ENCODE measurements at places on chromosomes 1 and 21.

DNA sequence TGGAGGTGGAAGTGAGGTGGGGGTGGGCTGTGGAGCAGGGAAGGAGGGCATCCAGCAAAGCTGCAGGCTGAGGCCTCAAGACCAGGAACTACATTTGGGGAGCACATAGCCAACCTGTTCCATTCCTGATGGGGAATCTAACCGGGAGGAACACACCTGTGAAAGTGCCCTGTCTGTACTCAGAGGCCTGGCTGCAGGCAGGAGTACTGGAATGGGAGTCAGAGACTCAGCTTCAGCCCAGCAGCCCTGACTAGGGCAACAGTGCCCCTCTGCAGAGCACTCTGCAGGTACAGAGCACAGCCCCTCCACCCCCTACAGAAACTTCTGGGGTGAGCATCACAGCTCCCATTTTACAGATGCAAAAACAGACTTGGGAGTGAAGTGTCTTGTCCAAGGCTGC is 126.4 kb downstream of the DMRTB1 start:
- DNase-seq: no peak

DNA sequence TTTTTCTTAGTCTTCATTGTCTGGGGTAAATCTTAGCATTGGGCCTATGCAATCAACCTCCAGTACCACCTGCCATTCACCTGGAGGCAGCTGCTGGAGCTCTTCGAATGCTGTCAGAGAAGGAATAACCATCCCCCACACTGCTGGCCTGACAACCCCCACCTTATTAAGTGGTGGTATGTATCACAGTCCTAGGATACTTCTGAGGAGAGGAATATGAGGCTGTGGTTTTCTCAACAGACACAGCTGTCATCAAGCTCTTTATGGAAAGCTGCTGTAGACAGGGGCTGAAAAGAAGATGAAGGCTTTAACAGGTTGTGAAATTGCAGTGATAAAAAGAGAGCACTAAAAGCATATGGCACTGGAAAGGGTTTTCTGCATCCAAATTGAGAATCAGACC is 61.7 kb downstream of the TSEN15 start:
- DNase-seq: no peak

DNA sequence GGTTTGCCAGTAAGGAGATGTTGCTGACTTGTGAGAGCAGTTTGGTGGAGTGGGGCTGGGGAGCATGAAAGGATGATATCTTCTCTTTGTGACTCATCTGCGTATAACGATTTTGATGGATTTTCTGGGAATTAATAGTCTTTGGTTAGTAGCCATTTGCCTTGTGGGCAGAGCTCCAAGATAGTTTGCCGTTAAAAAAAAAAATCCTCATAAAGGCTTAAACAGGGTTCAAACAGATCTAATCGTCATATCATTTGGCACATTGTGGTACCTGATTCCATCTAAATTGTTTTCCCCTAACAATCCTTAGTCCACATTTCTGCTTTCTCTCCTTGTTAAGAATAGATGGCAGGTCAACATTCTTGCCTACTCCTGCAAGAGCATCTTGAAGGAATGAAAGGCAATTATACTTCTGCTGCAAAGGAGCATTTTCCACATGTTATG is 168.0 kb downstream of the PPP1R12B start:
- DNase-seq: no peak

DNA sequence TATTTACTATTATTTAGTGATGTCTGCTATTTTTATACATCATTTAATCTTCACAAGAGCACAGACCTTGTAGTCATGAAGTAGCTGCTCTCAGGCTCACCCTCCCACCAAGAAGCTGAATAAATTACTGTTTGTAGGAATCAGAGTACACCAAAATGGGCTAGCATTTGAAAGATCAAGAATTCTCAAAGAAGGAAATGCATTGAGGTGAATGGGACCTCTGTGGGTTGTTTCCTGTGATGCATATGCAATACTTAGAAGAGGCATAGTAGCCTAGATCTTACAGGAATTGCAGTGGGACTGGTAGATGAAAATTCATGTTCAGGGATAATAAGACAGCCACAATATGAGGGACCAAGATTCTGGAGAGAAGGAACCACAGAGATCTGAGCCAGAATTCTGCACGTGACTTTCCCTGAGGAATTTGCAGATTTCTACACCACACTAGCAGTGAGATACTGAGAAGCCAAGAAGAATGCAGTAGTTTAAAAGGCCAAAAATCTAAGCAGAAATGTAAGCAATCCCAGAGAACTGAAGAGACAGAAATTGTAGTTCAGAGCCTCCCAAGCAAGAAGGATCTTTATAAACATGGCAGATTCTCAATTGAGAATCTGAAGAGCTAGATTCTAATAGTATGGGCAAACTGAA is 307.0 kb downstream of the ST6GALNAC3 start:
- no peak for DNase-seq

DNA sequence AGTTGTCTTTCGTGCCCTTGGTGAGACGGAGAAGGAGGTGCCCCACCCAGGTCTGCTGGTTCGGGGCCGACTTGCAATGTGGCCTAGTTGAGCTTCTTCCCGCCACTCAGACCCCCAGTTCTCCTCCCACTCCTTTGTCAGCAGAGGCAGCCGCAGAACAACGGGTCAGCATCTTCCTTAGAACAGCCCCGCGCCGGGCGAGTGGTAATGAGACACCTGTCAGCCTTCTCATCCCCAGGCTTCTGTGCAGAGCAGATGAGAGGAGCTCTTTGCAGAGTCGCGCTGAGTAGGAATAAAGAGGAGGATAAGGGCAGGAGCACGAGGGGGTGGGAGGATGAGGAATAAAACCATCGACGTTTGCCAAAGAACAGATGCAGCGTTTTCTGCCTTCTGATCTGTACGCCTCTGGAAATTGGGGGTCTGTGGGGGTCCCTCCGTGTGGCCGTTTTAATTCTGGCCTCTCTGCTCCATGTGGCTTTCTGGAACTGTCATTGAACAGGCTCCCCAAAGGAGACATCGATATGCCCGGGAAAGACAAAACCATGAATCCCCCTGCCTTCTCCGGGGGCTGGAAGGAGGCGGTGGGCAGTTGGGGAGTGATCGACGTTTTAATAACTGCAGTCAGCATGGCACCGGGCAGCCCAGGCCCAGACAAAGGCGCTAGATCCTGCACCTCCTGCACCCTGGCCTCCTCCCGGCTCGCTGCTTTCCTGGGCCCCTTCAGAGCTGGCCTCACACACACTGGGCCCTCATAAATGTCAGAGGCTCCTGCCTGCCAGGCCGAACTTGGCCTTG is 27.5 kb upstream of the IGSF21 start:
- DNase-seq: no peak

DNA sequence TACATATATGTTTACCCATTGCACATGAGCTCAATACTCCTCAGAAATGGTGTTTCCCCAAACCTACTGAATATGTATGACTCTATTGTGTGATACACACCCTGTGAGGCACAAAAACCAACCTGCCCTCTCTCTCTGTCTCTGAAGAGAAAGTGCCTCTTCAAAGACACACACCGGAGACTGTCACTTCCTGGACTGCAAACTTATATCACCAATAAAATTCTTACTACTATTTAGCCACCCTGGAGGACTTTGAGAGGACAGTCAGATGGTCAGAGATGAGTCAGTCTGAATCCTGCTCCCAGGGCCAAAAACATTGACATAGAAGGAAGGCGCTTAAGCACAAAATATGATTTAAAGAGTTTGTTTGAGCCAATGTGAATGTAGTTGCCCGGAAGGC is 110.4 kb downstream of the PPIAL4G start:
- peak; percentile 7 for DNase-seq

DNA sequence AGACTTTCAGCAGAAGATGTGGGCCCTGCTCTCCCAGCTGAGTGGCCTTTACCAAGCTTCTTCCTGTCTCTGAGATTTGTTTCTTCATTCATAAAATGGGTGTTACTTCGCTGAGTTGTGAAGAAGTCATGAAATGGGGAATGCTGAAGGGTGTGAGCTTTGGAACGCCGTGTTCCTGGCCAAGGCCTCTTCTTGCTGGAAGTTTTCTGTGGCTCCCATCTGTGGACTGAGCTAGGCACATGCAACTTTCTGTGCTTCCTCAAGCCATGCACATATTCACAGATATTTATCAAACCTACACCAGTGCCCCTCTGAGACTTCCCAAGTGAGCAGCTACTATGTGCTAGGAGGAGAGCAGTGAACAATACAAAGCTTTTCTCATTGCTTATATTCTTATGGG is 106.3 kb upstream of the JUN start:
- no peak for DNase-seq

- peak; percentile 49 for DNase-seq
Measured at GRCh38 chr1:197526736-197527371, 248.4 kb downstream of the DENND1B start.

DNA sequence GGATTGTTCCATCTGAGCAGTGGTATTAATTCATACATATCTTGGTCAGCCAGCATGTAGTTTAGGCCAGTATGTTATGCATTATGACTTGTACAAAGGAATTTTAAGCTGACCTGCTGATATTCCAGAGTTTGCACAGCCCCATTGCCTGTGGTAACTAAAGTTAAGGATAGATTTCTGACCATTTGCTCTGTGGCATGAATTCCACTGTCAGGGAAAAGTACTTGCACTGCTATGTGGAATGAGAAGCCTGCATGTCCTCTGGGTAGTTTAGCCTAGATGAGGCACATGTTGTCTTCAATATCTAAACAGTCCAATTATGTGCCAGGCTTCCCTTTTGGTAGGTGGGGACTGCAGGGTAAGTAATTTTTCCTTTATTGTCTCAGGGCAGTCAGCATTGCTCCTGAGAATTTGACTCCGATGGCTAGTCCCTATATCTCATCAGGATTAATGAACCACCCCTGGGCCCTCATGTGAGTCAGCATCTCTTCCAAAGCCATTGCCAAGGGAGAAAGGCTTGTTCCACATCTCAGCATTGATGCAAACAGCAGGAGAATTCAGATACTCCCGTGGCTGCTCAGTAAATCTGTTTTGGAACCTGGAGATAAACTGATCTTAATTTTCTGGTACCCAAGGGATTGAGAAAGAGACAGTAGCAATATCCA is 30.2 kb downstream of the NEK7 start:
- no peak for DNase-seq

DNA sequence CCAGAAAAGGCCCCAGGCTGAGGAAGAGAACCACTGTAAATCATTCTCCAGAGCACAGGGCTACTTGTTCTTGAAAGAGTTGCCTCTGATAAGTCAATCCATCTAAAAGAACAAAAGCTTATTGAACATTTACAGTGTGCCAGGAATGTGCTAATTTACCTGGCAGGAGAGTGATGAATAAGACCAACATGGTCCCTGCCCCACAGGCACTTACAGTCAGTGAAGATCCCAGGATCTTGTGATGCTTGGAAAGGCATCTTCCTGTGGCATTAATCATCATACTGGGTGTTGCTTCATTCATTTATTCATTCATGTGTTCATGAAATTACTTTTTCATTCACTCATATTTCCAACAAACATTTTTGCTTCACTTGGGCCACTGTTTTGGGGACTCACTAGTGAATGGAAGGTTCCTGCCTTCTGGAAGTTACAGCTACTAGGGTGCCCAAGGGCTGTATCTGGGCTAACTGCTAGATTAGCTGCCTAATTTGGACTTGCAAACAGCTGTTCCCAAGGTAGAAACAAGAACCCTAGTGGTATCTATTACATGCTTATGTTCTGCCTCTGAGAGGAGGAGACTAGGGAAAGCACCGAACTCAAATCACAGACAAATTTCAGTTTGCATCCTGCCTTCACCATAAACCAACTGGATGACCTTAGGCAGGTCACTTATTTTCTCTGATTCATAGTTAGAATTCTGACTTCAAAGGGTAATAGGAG is 133.5 kb downstream of the CLIC6 start:
- no peak for DNase-seq

GRCh38 chr1:24155011-24155782 is 12.3 kb upstream of the IL22RA1 start:
- peak; percentile 19 for DNase-seq

DNA sequence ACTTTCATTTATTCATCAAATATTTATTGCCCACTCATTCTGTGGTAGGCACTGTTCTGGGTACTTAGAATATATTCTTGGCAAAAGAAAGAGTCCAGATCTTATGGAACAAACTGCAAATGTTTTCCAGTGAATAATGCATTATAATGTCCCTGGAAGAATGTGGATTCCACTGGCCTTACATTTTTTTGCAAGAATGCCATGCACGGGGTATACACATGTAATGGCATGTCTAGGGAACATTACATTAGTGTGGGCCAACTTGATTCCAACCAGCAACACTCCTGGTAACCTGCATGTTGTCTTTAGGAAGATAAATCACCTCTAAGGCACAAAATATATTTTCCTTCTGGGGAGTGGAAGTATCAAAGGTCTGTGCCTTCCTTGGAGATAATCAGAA is 33.0 kb upstream of the IFI44L start:
- no peak for DNase-seq

DNA sequence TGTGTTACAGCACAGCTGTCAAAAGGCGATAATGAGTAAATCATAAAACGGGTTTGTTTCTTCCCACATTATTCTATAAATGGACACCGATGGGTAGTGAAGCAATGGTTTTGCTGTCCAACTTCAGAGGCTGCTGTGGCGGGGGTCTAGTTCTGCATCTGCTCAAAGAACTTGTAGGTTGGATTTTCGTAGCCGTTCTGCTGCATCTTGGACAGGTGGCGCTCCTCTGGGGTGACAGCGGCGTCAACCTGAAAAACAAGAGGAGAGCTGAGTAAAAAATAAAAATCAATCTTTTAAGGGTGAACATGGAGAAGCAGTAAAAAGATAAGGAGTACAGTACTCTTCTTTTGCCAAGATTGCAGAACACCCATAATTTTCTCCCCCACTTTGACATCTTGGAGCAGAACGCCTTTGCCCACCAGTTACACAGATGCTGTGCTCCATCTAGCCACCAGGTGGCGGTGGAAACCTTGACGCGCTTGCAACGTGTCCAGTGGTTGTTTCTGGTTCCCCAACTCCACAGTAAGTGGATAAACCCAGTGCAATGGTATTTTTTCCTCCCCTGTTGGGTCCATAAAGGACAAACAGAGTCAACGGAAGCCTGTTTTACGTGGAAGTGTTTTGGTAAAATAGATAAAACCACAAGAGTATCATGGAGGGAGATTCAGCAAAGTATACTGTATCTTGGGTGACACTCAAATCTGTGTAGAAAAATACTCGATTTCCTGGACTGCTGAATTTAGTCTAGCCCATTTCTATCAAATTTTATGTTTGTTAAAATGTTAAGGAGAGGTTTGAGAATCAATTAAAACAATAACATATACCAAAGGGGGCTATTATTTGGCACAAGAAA is 147.0 kb downstream of the GABPA start:
- DNase-seq: peak; percentile 57

DNA sequence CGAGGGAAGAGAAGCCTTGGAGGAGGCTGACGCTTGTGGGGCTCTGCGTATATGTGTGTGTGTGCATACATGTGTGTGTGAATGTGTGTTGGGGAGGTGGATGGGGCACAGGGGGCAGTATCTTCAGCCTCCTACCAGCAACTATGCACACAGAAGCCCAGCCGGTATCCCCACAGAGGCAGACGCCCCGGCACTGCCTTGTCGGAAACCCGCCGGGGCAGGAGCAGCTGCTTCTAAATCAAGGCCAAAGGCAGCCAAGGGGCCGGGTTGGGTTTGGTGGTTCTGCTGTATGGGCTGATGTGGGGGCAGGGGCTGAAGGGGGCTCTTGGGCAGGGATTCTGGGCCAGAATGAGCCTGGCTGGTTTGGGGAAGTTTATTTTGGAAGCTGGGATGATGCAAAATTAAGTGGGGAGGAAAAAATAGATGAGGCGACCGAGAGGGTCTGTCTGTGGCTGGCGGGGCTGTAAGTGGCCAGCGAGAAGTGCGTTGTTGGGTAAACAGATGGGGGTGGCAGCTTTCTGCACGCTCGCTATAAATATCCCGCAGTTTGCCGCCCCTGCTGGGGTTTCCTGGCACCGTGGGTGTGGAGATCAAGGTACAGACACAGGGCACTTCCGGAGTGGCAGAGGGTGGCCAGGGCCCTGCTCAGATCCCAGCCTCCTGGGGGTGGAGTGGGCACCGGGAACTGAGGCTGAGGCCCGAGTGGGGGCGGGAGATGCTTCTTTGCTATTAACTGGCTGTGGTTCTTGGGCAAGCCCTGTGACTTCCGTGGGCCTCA is 11.0 kb upstream of the WNT4 start:
- DNase-seq: no peak
